H54 (cell line): ENCODE measurements at places on chromosomes 7 and 10.

- no peak for DNase-seq
Observed at GRCh38 chr10:16712883-16713282, 104.3 kb downstream of the RSU1 start.

DNA sequence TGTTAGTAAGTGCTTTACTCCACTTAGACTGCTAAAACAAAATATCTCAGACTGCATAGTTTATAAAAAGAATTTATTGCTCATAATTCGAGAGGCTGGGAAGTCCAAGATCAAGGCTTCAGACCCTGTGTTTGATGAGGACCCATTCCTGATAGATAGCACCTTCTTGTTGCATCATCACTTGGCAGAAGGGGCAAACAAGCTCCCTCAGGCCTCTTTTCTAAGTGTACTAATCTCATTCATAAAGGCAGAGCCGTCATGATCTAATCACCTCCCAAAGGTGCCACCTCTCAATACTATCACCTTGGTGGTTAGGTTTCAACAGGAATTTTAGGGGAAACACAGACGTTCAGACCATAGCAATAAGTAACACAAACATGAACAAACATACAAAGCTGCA, 55.4 kb downstream of the CRPPA start:
- DNase-seq: no peak

- no peak for DNase-seq
Observed at GRCh38 chr7:141737118-141737835, 881 bp upstream of the SSBP1 start.

DNA sequence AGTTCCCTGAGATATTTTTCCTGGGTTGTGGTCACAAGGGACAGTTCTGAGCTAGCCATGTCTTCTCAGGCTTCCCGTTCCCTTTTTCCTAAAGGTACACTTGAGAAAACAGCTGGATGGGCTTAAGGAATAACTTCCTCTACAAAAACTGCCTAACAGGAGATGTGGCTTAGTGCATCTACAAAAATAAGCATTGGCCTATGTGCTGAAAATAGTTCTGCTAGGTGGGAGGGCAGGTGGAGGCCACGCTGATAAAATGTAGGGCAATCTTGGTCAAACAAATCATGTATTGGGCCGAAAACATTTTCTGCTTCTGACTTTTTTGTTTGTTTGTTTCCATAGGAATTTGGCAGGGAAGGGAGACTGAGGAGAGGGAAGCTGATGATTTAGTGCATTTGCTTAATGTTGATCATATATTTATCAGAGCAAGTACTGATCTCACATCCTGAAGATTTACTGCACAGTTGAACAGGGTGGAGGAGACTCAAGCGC, 409.4 kb upstream of the FZD8 start:
- no peak for DNase-seq
